ENCODE measurements at places on chromosomes 7 and 10.

- no peak for DNase-seq
Measured at GRCh38 chr7:42194238-42194637, 42.8 kb downstream of the GLI3 start.

DNA sequence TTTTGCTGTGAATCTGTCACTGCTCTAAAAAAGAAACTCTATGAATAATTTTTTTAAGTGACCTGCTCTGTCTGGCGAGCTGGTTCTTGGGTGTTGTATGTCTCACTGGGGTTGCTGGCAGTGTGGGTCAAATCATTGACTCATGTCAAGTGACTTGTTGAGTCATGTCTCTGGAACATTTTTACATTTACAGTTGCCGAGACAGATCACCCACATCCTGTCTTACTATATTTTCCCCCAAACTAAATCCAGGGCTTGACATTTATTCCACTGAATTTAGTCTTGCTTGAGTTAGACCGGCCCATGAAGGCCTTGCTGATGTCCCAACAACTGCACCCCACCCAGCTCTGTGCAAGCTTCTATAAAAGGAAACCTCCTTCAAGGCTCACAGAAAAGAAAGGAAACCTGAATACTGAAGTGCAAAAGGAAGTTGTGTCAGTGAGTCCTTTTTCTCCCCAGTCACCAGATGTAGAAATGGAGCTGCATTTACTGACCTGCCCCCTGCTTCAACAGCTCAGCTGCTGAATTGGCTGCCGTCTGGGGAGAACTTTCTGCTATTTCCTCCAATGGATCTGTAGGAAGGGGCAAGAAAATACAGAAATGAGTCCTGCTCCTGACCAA lies 290.3 kb downstream of the TNS3 start:
- DNase-seq = no peak

DNA sequence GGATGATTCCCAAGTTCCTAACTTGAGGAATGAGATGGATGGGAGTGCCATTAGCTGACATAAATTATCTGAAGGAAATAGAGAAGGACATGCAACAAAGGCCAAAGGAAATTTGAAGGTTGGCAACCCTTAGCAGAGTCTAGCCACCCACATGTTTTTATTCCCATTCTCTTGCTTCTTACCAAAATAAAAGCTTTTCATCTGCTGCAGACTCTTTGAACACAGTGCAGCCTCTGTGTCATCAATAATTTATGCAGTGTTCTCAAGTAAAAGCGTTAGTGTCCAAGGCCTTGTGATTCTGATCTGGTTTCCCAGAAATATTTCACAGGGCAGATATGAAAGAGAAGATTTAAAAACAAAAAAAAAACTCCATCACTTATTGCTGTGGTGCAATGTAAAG lies 98.5 kb downstream of the ST7 start:
- no peak for DNase-seq

GRCh38 chr7:50544992-50545391 lies 20.2 kb downstream of the DDC start:
- no peak for DNase-seq

DNA sequence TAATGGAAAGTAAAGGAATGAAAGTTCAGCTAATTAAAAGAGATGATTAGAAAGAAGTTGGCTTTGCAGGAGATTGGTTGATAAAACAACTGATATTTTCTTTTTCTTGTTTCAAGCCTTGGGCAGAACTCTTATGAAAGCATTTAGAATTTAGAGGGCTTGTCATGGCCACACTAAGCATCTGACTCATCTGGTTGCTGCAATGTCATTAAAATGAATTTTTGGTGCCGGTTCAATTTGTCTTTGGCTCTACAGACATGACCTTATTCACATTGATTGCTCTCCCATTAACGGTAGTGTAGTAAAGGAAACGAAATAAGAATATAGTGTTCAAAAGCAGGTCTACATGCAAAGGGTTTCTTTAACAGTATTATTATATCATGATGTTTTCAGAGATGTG lies 1012.4 kb upstream of the C7orf33 start:
- no peak for DNase-seq

GRCh38 chr7:115708013-115708341 lies 322.6 kb downstream of the TFEC start:
- DNase-seq = no peak

- no peak for DNase-seq
Measured at GRCh38 chr7:141291541-141291940, 217.7 kb downstream of the TMEM178B start.

- DNase-seq = no peak
Measured at GRCh38 chr7:39515534-39516228, 50.5 kb upstream of the YAE1 start.

All from uterus (tissue), 4 donors.